Peyer's patch (tissue), 4 donors: ENCODE measurements at places on chromosomes 12 and 14. TPM values are rescaled to one million over a fixed set of nuclear protein-coding genes. Genes with fewer than 3 reads are reported as not detected.
A peak's percentile ranks its signal among the peaks of the same experiment; 100 is the strongest.

Gene PMEL
- total RNA-seq: 10.0 TPM

Gene MYF6
- not detected for total RNA-seq

Gene SERPINA1
- total RNA-seq: 102 TPM

Gene MOAP1
- 15.7 TPM for total RNA-seq

DNA sequence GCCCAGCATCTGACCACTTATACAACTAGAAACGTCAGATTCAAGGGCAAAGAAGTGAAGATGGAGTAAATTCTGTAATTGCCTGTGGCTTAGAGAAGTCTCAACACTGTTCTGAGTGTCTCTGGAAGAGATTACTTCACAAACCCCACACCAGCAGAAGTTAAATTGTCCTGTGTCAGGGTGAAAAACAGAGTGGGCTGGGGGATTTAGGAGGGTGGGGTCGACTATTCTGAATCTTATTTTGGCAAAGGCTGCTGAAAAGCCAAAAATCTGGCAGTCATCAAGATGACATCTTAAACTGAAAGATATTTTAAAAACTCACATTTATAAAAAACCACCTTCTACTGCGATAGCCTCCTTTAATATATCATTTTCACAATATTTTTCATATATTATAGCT, 180.8 kb downstream of the KLHL28 start:
- DNase-seq: no peak
- H3K4me3 ChIP-seq: no peak overlapping the region

DNA sequence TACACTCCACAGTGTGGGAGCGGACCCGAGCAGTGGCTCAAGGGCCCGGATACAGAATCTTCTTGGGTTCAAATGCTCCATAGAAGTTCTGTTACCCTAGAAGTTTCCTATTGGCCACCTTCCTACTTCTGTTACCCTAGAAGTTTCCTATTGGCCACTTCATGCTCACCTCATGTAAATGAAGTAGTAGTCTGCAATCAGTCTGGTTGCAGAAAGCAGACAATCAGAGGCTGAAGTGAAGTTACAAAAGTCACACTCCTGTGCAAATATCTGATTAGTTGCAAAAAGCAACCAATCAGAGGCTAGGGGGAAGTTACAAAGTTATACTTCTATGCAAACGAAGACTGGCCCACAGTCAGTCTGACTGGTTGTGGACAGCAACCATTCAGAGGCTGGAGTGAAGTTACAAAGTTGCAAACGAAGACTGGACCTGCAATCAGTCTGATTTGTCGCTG, 77.8 kb upstream of the CPNE8 start:
- no peaks in the 10 kb centered on the region for H3K27me3 ChIP-seq
- no peak overlapping the region for H3K4me3 ChIP-seq
- no peaks in the 10 kb centered on the region for H3K4me1 ChIP-seq
- DNase-seq: no peak
- H3K36me3 ChIP-seq: no peaks in the 10 kb centered on the region

GRCh38 chr14:33685698-33686097, 265.2 kb downstream of the EGLN3 start:
- H3K4me3 ChIP-seq: no peak overlapping the region
- H3K27ac ChIP-seq: no peak overlapping the region
- no peaks in the 10 kb centered on the region for H3K4me1 ChIP-seq
- no peak for DNase-seq
- no peaks in the 10 kb centered on the region for H3K36me3 ChIP-seq
- H3K27me3 ChIP-seq: no peaks in the 10 kb centered on the region

DNA sequence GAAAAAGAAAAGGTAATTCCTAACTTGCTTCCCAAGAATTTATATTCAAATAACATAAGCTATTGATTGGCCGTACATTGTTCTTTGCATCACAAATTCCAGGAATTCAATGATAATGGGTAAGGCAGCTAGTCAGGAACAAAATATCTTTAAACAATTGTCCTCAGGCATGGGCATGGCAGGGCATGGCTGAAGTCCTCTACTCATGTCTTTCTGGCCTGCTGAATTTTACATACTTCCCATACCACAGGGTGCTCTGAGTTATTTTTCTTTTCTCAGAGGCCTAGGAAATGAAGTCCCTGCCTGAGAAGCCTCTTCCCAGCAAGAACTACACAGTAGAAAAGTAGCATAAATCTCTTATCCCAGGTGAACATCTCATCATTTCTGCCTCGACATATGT, 15.1 kb upstream of the DRAM1 start:
- DNase-seq: no peak
- H3K36me3 ChIP-seq: no peaks in the 10 kb centered on the region
- H3K27me3 ChIP-seq: no peaks in the 10 kb centered on the region
- H3K4me1 ChIP-seq: peaks cover 2% of the 10 kb centered on the region
- no peak overlapping the region for H3K4me3 ChIP-seq
- no peak overlapping the region for H3K27ac ChIP-seq

DNA sequence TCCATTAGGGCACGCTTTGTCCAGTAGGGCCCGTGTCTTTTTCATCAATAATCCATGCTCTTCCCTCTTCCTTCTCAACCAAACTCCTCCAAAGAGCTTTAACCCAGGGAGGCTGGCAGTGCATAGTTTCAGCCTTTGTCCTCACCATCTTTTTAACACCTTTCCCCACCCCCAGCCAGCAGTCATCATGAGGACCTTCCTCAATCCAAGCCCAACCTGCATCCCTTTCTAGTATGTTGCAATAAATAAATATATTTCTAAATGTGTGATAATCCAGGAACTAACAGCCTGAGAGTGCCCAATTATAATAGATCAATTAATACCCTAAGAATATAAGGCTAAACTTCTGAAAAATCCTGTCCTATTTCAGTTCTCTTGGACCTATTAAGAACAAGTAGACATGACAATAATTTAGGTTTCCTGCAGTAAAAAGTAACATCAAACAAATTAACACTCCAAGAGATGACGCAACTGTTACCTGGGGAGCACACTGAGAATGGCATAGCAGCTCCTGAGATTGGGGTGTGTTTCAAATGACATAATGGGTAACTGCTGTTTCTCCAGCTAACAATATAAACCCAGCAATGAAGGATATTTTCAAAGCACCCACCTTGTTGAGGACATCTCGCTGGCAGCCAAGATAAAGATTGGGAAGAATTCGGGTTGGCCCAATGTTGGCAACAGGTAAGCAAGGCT, 62.6 kb downstream of the DUSP16 start:
- H3K27me3 ChIP-seq: no peaks in the 10 kb centered on the region
- no peak overlapping the region for H3K4me3 ChIP-seq
- H3K4me1 ChIP-seq: no peaks in the 10 kb centered on the region
- DNase-seq: no peak

DNA sequence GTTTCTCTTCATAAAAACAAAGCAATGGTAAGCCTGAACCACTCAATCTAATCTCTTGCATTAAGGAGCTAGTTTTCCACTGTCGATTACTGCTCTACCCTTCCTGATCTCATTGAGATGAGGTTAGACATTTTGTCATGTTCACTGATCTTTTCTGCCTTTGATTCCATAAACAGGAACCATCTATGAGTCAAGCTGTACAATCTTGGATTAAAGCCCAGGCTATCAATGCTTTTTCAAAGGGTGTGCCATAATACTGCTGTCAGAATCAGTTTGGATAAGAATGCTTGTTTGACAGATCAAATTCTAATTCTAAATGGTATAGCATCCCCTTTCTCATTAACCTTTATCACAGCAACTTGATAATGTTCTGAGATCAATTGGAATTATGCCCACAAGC, 16.1 kb downstream of the GRIP1 start:
- no peaks in the 10 kb centered on the region for H3K36me3 ChIP-seq
- DNase-seq: no peak
- no peak overlapping the region for H3K4me3 ChIP-seq
- no peak overlapping the region for H3K27ac ChIP-seq
- no peaks in the 10 kb centered on the region for H3K27me3 ChIP-seq
- H3K4me1 ChIP-seq: no peaks in the 10 kb centered on the region

GRCh38 chr12:24561882-24562770, 386.8 kb downstream of the BCAT1 start:
- DNase-seq: peak; percentile 56
- H3K27me3 ChIP-seq: no peaks in the 10 kb centered on the region
- peaks cover 5% of the 10 kb centered on the region for H3K4me1 ChIP-seq
- peak overlapping the region; percentile 46 for H3K27ac ChIP-seq
- peak overlapping the region; percentile 73 for H3K4me3 ChIP-seq

DNA sequence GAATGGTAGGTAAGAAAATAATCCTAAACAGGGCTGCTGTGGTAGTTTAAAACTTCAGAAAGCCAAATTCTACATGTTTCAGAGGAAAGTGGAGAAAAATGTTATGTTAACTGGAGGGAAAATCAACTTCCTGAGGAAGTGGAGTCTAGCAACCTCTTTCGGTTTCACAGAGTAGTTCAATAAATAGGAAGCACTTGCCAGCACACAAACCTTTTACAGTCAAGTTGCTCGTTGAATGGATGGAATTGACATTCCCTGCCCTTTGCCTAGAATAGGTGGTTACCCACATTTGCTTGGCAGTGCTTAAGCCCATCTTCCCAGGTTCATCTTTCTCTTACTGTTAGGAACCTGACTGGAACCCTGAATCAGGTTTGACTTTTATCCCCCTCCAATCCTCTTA, 15.9 kb downstream of the ANKRD13A start:
- no peaks in the 10 kb centered on the region for H3K4me1 ChIP-seq
- H3K27me3 ChIP-seq: no peaks in the 10 kb centered on the region
- H3K27ac ChIP-seq: no peak overlapping the region
- H3K36me3 ChIP-seq: peaks cover 68% of the 10 kb centered on the region
- no peak for DNase-seq

DNA sequence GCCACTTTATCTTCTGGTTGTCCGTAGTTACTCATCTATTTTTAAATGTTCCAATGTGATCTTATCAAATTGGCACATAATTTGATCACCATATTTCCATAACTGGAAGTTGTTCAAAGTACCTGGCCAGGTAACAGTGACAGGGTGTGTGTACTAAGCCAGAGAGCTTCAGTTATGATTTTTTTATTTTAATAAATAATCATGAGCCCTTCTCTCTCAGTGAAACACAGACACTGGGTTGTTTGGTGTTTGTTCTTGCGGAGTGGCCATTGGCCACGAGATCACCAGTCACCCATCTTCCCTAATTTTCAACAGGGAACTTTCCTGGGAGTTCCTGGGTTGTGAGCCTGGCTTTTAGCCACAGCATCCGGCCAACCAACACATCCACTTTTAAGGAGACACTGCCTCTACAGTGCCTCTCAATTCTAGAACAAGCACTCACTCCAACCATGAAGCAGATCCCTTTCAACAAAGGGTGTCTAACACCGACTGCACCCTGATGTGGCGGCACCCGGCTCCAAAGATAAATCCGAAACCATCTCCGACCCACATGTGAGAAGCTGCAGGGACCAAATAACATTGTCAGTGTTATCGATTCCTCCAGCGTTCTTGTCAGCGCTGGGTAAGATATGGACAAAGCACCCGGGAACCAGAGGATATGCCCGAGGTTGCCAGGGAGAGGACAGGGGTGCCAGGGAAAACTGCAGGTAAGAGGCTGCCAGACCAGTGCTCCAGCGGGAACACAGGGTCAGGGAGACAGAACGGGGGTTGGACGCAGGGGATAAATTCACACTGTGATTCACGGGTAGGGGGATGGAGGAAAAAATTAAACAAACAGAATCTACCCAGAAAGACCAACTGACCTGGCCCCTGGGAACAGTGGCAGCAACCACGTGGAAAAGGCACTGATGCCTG, 49.9 kb downstream of the FOXN3 start:
- DNase-seq: no peak
- no peaks in the 10 kb centered on the region for H3K36me3 ChIP-seq
- H3K27ac ChIP-seq: peak overlapping the region; percentile 74
- peaks cover 64% of the 10 kb centered on the region for H3K4me1 ChIP-seq
- H3K4me3 ChIP-seq: no peak overlapping the region

GRCh38 chr14:31212893-31213292, 5.3 kb upstream of the HECTD1 start:
- no peaks in the 10 kb centered on the region for H3K36me3 ChIP-seq
- H3K4me1 ChIP-seq: no peaks in the 10 kb centered on the region
- no peak overlapping the region for H3K27ac ChIP-seq
- H3K4me3 ChIP-seq: no peak overlapping the region
- DNase-seq: no peak

DNA sequence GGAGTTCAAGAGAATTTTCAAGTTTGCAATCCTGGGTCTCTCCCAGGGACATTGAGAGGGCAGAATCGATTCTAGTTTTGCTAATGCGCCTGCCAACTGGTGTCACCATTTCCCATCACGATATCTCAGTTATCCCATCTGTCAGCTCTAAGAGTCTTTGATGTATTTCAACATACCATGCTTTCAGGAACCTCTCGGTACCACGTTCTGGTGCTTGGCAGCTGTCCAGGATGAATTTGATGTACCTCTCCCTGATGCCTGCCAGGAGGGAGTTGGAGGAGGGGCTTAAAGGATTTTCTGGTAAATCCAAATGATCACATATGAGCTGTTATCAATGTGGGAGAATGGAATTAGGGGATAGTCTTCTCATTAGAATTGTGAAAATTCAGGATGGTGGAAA, 332.5 kb downstream of the RGS6 start:
- H3K4me1 ChIP-seq: no peaks in the 10 kb centered on the region
- DNase-seq: no peak
- H3K27ac ChIP-seq: no peak overlapping the region

- no peak for DNase-seq
- no peaks in the 10 kb centered on the region for H3K4me1 ChIP-seq
- H3K4me3 ChIP-seq: no peak overlapping the region
Observed at GRCh38 chr12:56816491-56816890, 53.4 kb downstream of the HSD17B6 start.

- H3K4me1 ChIP-seq: no peaks in the 10 kb centered on the region
- H3K4me3 ChIP-seq: no peak overlapping the region
- peak overlapping the region; percentile 54 for H3K27ac ChIP-seq
- H3K27me3 ChIP-seq: no peaks in the 10 kb centered on the region
- DNase-seq: peak; percentile 54
Observed at GRCh38 chr14:69317102-69317755, 57.3 kb downstream of the GALNT16 start.

DNA sequence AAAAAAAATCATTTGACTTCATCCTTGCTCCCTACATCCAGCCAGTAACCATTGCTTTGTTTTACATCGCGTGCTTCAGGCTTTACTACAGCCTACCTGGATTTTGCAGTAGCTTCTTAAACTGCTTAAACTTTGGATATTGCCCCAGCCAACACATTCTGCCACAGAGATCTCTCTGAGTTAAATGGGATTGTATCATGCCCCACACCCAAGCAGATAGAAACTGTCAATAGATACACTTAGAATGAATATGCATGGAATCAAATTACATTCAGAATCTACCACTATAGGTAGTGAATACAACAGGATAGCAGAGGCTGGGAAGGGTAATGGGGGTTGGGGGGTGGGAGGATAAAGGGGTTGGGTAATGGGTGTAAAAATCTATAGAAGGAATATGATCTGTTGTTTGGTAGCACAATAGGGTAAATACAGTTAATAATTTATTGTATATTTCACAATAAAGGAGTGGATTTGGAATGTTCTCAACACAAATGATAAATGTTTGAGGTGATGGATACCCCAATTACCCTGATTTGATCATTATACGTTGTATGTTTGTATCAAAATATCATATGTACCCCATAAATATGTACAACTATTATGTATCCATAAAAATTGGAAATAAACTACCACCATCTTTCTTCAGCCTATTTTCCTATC, 2.7 kb upstream of the MYRFL start:
- no peak overlapping the region for H3K4me3 ChIP-seq
- no peak overlapping the region for H3K27ac ChIP-seq
- no peak for DNase-seq
- H3K27me3 ChIP-seq: no peaks in the 10 kb centered on the region
